NCI-H1092 (cell line): ENCODE measurements at places on chromosomes 5 and 9.

- DNase-seq = no peak
Measured at GRCh38 chr9:124455820-124456219, 5.6 kb downstream of the ADGRD2 start.

GRCh38 chr9:124263800-124264426, 6.2 kb downstream of the NEK6 start:
- no peak for DNase-seq

DNA sequence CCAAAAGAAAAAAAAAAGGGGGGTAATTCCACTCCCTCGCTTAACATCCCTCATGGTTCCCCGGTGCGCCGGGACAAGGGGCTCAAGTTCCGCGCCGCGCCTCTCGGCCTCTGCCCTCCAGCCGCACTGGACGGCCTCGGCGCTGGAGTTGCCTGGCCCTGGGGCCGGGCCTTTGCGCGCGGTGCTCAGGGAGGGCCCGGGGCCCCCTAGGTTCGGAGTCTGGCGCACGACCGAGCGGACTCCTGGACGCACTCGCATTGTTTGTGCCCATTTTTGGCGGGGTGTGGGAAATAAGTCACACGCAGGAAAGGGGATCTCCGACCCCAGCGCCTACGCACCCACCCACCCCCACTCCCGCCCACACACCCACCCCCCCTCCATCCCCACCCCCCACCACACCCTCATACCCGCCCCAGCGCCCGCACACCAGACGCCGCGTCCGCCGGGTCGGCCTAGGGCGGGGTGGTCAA, 381 bp downstream of the MED22 start:
- DNase-seq = no peak

GRCh38 chr9:108803428-108804065, 52.2 kb downstream of the ACTL7B start:
- no peak for DNase-seq

GRCh38 chr5:156680831-156681230, 169.3 kb upstream of the PPP1R2B start:
- no peak for DNase-seq

- DNase-seq = peak; percentile 28
Measured at GRCh38 chr5:28344836-28345433, 1306.5 kb upstream of the CDH9 start.

DNA sequence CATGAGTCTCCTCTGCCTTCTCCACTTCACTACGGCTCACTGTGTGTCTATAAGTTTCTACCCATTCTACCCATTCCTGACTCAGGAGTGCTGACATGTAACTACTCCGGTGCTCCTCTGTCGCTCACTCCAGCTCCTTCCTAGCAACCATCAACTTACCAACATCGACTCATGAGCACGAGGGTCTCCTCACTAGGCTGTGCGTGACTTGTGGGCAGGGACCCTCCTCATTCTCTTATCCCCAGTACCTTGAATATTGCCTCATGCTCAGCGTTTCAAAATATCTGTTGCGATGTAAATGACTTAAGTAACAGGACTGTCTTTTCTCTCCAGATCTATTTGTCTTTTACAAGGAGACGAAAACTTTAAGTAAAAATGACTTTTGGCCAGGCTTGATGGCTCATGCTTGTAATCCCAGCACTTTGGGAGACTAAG, 73.1 kb downstream of the BASP1 start:
- no peak for DNase-seq

DNA sequence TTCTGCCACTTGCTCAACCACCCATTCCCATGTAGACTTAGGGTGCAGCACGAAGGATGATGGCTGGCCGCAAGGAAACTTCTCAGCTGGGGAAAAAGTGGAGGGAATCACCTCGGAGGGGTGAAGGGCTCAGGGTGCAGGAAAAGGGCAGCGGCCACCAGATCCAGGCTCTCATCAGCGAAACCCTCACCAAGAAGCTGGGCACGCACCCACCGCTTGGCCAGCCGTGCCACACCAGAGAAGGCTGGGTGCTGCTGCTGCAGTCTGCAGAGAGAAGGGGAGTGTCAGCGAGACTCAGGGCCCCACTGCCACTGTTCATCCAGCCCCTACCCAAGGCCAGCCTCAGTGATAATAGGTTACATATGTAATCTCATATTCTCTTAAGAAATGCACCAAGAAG, 8.6 kb downstream of the NOL6 start:
- DNase-seq = no peak

DNA sequence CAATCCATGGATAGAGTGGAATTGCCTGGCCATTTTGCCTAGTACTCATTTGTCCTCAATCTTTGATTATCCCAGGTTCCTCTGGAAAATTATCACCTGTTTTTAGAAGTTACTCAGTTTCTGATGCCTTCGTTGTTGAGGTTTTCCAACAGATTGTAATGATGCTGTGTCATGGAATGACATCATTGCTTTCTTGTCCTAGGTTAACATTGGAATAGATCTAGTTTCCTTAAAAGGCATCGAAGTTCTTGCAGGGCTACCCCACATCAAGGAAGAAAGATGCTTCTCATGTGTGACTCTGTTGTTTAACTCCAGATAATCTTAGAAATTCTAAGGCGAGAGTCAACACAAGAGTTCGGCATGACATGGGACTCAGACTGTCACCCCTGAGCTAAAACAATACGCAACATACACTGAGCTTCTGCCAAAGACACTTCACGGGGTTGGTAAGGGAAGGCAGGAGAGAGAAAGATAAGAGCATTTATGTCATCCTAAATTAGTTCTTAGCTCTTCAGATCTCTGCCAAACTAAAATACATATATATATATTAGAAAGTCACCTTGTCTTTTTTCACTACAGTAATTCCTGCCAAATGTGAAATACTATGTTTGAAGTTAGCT, 293.2 kb upstream of the WWC1 start:
- no peak for DNase-seq

DNA sequence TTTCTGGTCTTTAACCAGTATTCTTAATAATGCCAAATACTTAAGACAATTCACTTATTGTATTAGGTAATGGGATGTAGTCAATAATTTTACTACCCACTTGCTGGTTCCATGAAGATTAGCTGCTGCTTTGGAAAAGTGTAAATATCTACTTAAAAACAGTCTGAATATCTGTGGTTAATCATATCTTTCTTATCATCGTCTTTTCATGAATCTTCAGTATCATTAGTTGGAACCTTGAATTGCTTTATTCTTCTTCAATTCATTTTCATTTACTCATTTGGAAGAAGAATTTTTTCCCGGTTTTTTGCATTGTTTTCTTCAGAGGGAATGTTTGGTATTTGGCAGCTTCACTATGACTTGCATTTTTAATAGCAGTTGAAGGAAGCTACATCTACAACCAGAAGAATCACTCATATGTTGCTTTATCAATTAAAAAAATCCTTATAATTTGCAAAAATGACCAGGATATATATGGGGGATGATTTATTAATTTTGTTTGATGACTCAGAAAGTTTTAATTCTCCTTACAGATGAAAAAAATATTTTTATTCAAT, 1398.3 kb upstream of the CDH6 start:
- no peak for DNase-seq

- DNase-seq = no peak
Measured at GRCh38 chr5:60805463-60805862, 38.6 kb downstream of the ELOVL7 start.

- DNase-seq = no peak
Measured at GRCh38 chr5:57054671-57055070, 102.7 kb upstream of the MIER3 start.

DNA sequence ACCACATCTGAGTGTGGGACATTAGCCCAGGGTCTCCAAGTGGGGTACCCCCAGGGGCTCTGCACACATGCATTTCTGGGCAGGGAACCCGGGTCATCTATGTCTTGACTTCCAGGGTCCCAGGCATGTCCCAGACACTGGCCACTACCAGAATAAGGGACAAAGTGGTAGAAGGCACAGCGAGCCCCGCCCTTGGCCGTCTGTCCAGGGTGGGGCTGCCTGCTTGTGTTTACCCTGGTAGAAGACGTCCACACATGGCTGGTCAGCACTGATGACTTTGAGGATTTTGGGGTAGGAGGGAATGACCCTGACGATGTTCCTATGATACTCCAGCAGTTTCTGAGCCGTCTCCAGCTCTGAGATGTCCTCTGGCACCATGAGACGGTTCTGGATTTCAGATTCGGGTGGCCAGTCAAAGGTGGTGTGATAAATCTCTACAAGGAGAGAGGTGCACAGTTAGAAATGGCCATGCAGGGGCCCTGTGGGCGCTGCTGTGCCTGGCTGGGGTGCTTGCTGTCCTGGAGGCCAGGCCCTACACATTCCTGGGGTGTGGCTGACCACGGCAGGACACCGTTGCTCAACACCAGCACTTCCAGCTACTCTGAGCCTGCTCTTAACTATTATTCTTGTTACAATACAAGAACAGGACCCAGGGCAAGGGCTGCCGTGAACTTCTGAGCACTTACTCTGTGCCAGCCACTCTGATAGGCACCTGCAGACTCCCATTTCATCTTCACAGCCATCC, 51.3 kb downstream of the AK8 start:
- no peak for DNase-seq

DNA sequence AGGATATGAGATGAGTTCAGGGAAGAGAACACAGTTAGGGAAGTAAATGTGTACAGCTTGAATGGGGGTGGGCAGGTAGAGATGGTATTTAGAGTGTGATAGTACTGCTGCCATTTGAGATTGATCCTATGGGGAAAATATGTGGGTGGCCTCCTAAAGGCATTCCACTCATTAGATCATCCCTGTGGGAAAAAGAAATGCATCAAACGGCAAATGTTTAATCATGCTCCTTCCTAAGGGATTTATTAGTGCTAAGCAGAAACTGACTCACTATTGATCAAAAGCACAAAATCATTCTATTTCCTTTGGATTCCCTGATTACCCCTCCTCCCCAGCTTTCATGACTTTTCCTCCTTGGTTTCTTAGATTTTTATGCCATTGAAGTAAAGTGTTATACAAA, 36.4 kb upstream of the SMC5 start:
- no peak for DNase-seq

- DNase-seq = no peak
Measured at GRCh38 chr9:18989865-18990264, 43.1 kb downstream of the SAXO1 start.

GRCh38 chr9:108416324-108416723, 439.5 kb downstream of the ACTL7B start:
- DNase-seq = no peak

DNA sequence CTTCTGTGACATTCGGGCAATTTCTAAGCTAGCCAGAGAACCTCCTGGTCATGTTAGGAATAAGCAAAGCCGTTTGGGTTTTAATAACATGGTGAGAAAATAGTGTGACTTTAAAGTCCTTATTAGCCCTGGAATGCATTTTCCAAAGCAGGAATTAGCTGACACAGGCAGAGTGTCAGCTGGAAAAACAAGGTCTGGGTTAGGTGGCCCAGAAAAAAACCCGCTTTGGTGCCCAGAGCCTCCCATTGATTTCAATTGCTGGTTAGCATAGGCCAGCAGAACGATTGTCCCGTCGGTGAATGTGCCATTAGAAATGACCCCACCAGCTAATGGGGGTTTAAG, 62.1 kb upstream of the CPEB4 start:
- no peak for DNase-seq

- no peak for DNase-seq
Measured at GRCh38 chr9:114225561-114226212, 70.3 kb downstream of the COL27A1 start.

DNA sequence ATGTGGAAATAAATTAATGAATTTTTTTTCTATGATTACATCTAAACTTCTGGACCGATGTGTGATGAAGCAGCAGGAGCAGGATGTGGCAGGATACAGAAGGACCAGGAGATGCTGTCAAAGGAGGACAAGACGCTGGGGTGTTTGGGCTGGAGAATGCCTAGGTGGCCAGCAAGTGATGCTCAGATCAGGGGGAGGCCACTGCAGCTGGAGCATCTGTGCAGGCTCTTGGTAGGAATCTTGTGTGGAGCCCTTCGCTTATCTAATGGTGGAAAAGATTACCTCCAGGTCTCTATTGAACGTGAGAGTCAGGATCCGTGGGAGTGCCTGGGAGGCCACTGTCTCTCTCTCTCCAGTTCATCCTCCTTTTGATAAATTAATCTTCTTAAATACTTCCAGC, 79.8 kb downstream of the MRPL36 start:
- no peak for DNase-seq

DNA sequence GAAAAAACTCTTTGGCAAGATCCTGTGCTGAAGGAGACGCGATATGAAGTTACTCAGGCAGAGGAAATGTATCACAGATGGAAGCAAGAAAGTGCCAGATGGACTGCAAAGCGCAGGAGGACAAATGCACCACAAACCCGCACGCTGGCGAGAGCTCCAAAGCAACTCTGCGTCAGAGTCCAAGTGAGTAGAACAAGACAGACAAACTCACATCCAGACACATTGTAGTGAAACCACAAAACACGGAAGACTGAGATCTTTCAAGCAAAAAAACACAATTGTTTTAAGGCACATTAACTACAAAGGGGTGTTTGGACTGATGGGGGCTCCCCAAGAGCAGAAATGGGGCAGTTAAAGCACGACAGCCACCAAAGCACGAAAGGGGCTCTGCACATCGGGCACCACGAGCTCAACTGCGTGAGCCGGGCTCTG, 39.2 kb upstream of the NKD2 start:
- DNase-seq = no peak

DNA sequence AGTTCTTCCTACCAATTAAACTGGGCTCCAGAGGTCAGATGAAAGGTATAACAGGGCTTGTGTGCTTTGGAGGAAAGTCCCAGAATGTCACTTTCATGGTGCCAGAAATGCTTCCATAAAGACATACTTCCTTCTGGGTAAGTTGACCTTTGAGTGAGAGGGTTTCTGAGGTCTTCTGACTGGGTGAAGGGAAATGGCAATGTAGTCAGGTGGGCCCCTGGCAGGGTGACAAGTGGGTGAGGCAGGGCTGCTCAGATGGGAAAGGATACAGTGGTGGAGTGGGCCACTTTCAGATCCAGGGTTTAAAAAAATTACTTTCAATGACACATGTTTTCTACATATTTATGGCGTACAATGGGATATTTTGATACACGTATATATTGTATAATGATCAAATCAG, 136.5 kb upstream of the PITX1 start:
- DNase-seq = no peak

GRCh38 chr5:170755679-170756456, 27.7 kb upstream of the GABRP start:
- peak; percentile 7 for DNase-seq

DNA sequence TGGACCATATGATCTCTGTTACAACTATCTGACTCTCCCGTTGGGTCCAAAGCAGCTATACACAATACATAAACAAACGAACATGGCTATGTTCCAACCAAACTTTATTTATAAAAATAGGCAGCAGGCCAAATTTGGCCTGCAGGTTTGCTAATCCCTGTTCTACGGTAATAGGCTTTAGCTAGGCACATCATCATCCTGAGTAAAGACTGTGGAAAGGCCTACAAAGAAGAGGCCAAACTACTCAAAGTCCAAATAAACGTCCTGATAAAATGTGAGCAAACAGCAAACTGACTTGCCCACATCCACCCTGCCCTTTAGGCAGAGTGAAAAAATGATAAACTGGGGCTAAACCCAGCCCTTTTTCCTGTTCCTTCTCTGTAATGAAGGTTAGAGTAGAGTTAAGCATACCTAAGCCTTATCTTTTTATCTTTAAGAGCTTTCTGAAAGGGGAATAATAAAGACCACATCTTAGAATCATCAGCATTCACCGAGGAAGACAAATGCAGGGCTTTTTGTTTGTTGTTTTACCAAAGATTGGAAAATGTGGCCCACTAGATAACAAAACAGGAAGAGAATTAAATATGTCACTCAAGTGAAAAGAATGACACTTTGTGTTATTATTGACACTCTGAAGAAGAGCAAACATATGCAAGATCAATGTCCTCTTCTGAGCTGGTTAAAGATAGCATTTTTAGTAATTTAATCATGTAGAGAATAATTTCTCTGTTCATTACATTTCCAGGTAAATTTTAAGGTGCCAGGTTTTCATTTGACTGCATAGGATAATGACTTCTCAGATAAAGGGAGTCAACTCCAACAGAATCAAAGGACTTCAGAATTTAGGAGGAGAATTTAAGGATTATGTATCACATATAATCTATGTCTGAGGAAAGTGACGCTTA, 160.0 kb upstream of the GNA14 start:
- DNase-seq = no peak
